Endothelial cell of umbilical vein (primary cell): ENCODE measurements at places on chromosomes 6 and 20. TPM values are rescaled to one million over a fixed set of nuclear protein-coding genes. Genes with fewer than 3 reads are reported as not detected.
A peak's percentile ranks its signal among the peaks of the same experiment; 100 is the strongest.

DNA sequence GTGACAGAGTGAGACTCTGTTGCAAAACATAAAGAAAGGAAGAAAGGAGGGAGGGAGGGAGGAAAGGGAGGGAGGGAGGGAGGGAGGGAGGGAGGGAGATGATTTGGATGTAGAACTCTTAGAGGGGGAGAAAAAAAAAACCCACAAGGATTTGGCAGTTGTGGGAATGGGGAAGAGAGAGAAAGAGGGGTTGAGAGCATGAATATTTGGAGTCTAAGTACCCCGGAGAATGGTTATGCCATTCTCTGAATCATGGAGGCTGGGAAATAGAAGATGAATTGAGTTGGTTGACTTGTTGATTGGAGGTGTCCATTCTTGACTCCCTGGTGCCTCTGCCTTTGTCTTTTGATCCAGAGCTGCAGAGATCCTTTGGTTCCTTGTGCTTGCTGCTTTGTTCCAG lies 35.7 kb downstream of the RALY start:
- H3K27me3 ChIP-seq, result no peaks in the 10 kb centered on the region
- H3K36me3 ChIP-seq, result peaks cover 7% of the 10 kb centered on the region
- H3K27ac ChIP-seq, result no peak overlapping the region

RAB32 gene
- 43.6 and 49.6 TPM in 2 replicates for polyA plus RNA-seq

DNA sequence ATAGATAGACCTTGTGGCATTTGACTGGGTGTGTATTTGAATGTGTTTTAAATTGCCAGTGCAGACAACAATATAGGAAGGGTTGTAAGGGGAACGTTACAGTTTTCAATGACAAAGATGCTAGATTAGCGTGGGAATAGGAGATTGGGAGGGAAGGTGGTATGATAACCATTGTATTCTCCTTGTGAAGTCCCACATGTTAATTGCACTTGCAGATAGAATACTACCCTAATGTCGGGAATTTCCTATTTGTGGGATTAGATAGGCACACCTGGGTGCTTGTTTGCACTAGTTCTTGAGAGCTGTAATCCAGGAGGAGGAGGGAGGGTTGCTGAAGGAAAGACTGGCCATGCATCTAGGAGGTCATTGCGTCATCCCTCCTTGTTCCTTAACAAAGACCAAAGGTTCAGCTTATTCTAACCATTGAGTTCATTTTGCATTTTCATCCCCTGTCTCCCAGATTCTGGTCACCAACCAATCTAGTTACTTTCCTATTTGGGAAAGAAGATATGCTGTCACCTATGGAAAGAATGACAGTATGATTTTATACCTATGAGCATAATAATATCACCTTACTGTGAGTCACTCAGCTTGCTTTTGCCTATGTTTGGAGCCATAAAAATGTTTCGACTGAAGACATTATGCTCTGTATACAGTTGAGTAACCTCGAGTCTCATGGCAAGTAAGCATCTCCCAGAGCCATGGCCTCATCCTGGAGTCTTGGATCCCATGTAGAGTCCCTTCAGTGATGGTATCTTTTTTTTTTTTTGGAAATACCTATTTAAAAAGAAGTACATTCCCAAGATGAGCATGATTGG lies 201.5 kb downstream of the DTNBP1 start:
- H3K36me3 ChIP-seq, result no peaks in the 10 kb centered on the region
- no peak for DNase-seq
- no peaks in the 10 kb centered on the region for H3K27me3 ChIP-seq
- H3K4me3 ChIP-seq, result no peak overlapping the region
- H3K27ac ChIP-seq, result no peak overlapping the region
- H3K4me1 ChIP-seq, result no peaks in the 10 kb centered on the region

DNA sequence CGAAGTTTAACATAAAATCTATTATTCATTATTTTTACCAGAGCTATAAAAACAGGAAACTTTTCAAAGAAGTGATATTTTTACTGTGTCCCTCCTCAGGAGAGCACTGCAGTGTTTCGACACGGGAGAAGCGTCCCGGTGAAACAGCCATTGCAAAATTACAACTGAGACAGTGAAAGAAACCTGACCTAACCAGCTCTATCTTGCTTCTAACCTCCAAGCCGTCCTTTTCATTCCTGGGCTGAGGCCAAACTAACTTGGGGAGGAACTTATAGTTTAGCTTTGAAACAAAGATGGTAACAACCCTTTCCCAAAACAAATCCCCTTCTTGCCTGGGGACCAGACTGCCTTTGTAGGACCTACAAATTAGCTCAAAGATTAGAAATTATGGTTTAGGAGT lies 79.2 kb downstream of the WDR27 start:
- H3K4me3 ChIP-seq, result no peak overlapping the region
- DNase-seq, result no peak
- no peaks in the 10 kb centered on the region for H3K27me3 ChIP-seq
- H3K4me1 ChIP-seq, result peaks cover 4% of the 10 kb centered on the region

GDAP1L1 gene
- polyA plus RNA-seq, result not detected in 2 replicates

DNA sequence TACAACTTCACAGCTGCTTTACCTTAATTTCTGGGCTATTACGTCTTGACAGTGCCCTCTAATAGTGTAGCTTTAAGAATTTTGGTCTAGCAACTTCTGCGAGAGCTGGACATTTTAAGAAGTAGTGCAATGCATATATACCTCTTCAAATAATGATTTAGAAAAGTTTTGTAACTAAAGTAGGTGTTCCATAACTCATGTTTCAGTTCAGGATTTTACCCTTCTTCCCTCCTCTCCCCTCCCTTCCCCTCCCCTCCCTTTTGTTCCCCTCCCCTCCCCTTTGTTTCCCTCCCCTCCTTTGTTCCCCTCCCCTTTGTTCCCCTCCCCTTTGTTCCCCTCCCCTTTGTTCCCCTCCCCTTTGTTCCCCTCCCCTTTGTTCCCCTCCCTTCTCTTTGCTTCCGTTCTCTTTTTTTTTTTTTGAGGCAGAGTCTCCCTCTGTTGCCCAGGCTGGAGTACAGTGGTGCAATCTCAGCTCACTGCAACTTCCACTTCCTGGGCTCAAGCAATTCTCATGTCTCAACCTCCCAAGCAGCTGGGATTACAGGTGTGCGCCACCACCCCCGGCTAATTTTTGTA lies 28.8 kb upstream of the TRAM2 start:
- no peak overlapping the region for H3K4me3 ChIP-seq
- no peak overlapping the region for H3K27ac ChIP-seq
- H3K4me1 ChIP-seq, result peaks cover 35% of the 10 kb centered on the region
- H3K36me3 ChIP-seq, result no peaks in the 10 kb centered on the region
- DNase-seq, result no peak
- H3K27me3 ChIP-seq, result no peaks in the 10 kb centered on the region

ZSCAN31 gene
- polyA plus RNA-seq, result 11.0 and 12.9 TPM in 2 replicates

- no peak for DNase-seq
- no peak overlapping the region for H3K4me3 ChIP-seq
- peaks cover 25% of the 10 kb centered on the region for H3K36me3 ChIP-seq
- H3K27ac ChIP-seq, result no peak overlapping the region
Measured at GRCh38 chr6:32982702-32983492, 14.5 kb downstream of the BRD2 start.

GRCh38 chr6:142884214-142885035 lies 60.6 kb downstream of the HIVEP2 start:
- H3K4me3 ChIP-seq, result no peak overlapping the region
- H3K36me3 ChIP-seq, result no peaks in the 10 kb centered on the region
- H3K4me1 ChIP-seq, result peaks cover 14% of the 10 kb centered on the region
- H3K27ac ChIP-seq, result peak overlapping the region; percentile 89
- H3K27me3 ChIP-seq, result no peaks in the 10 kb centered on the region

RALGAPB gene
- 10.8 and 12.8 TPM in 2 replicates for polyA plus RNA-seq

CASS4 gene
- not detected in 2 replicates for polyA plus RNA-seq

ENPP3 gene
- polyA plus RNA-seq, result not detected in 2 replicates

DNA sequence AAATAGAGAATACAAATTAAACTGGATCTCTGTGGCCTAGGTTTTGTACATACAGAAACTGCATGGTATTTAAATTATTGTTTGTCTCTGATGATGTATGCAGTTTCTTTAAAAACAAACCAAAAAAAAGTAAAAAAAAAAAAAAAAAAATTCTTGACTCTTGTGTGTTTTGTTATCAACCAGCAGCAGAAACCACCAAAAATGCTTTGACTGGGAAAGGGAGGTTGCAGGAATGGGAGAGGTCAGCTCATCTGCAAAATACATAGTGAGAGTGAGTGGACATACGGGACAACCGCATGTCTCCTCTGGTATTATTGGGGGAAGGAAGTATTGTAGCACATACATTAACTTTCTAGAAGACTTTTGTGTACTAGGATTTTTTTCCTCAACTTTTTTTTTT lies 38.0 kb downstream of the TBC1D7 start:
- peaks cover 2% of the 10 kb centered on the region for H3K36me3 ChIP-seq
- no peaks in the 10 kb centered on the region for H3K4me1 ChIP-seq
- no peak overlapping the region for H3K27ac ChIP-seq
- no peaks in the 10 kb centered on the region for H3K27me3 ChIP-seq

MSH5 gene
- 24.5 and 27.1 TPM in 2 replicates for polyA plus RNA-seq

EDN3 gene
- not detected in 2 replicates for polyA plus RNA-seq

SPEF1 gene
- 0.07 and 0.10 TPM in 2 replicates for polyA plus RNA-seq

- H3K36me3 ChIP-seq, result no peaks in the 10 kb centered on the region
- H3K4me3 ChIP-seq, result no peak overlapping the region
- DNase-seq, result no peak
- no peak overlapping the region for H3K27ac ChIP-seq
Measured at GRCh38 chr20:59178983-59179595, 15.5 kb downstream of the ZNF831 start.

- peaks cover 17% of the 10 kb centered on the region for H3K4me1 ChIP-seq
- no peak overlapping the region for H3K4me3 ChIP-seq
- no peaks in the 10 kb centered on the region for H3K27me3 ChIP-seq
- DNase-seq, result peak; percentile 49
- peak overlapping the region; percentile 27 for H3K27ac ChIP-seq
Measured at GRCh38 chr6:141548966-141549365, 583.8 kb upstream of the GJE1 start.

GRCh38 chr6:90356012-90356421 lies 59.4 kb upstream of the BACH2 start:
- H3K4me3 ChIP-seq, result no peak overlapping the region
- no peaks in the 10 kb centered on the region for H3K36me3 ChIP-seq
- peaks cover 3% of the 10 kb centered on the region for H3K27me3 ChIP-seq
- H3K27ac ChIP-seq, result no peak overlapping the region
- DNase-seq, result no peak

DNA sequence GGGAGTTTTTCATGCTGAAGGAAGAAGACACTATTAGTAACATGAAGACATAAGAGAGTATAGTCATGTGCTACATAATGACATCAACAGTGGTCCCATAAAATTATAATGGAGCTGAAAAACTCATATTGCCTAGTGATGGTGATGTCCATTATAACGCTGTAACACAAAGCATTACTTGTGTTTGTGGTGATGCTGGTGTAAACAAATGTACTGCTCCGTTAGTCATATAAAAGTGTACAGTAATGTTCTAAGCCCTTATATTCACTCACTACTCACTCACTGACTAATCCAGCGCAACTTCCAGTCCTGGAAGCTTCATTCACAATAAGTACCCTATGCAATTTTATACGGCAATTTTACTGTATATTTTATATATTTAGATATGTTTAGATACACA lies 26.8 kb upstream of the ASF1A start:
- H3K36me3 ChIP-seq, result no peaks in the 10 kb centered on the region
- H3K4me3 ChIP-seq, result no peak overlapping the region
- H3K27me3 ChIP-seq, result no peaks in the 10 kb centered on the region
- H3K4me1 ChIP-seq, result peaks cover 15% of the 10 kb centered on the region
- no peak for DNase-seq

DNA sequence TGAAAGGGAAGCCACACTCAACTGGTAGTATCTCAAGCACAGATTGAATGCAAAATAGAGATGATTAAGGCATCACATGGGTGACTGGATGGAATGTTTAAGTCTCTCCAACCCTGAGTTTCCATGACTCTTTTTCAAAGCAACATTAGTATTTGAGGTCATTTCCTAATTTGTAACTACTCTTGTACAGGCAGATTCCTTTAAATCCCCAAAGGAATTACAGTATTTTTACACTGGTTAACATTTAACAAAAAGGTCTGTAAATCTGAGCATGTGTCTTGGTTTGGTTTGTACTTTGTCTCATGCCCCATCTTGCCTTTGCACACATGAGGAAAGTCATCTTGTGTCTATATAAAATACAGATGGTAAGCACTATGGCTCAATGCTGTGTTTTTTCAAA lies 15.1 kb downstream of the RMND1 start:
- no peak overlapping the region for H3K27ac ChIP-seq
- DNase-seq, result no peak
- no peaks in the 10 kb centered on the region for H3K36me3 ChIP-seq
- no peak overlapping the region for H3K4me3 ChIP-seq
- H3K4me1 ChIP-seq, result peaks cover 8% of the 10 kb centered on the region
- H3K27me3 ChIP-seq, result no peaks in the 10 kb centered on the region

DNA sequence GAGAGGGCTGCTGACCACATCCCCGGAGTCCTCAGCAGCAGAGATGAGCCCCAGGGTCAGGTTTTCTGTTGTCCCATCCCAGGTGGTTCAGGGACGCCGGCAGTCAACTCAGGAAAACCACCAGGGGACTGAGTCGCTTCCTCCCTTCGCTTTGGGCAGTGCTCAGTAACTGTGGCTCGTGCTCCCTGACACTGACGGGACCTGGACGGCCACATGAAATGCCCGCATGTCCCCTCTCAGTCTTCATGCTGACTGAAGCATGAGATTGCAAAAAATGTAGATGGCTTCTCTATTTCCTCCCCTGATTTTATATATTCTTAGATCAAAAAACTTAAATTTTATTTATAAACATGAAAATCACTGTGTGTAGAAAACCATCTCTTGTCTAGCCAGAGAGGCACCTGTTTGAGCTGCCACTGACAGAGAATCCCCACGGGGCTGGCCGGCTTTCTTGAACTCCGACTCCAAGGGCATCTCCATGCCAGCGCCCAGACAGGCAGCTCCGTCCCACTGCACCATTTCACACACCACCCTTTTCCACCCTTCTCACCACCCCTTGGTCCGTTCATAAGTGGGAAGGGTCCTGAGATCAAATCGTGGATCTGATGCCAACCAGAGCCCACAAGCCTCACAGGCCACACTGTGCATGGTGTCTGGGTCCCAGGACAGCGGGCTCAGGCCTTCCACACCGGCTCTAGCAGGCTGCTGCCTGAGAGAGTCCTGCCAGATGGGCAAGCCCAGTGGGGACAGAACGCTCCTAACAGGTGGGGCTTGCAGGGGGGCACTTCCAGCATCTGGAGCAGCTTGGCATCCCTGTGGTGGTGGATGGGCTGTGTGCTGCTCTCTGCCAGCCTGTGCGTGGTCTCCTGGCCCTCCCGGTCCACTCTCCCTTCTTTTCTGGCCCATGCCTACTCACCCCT lies 98.2 kb downstream of the SMOC2 start:
- H3K4me3 ChIP-seq, result no peak overlapping the region
- H3K27ac ChIP-seq, result no peak overlapping the region
- no peak for DNase-seq
- H3K36me3 ChIP-seq, result no peaks in the 10 kb centered on the region
- H3K27me3 ChIP-seq, result peaks cover 9% of the 10 kb centered on the region
- no peaks in the 10 kb centered on the region for H3K4me1 ChIP-seq

DNA sequence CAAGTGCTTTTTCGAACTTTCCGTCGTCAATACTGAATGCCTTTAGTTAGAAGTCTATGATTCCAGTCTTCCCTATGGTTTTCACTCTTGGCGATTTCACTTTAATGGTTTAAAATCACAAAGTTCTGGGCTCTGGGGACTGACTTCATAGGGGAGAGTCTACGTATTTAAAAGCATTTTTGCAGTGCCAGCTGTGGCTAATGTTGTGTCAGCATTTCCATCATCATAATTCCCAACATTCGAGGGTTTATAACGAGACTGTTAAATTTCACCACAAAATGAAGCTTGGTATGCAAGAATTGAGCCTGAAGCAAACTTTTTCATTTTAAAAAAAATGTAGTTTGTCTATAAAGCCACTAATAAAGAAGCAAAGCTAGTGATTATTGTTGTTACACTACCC lies 242.7 kb downstream of the SOX4 start:
- H3K4me3 ChIP-seq, result no peak overlapping the region
- no peaks in the 10 kb centered on the region for H3K36me3 ChIP-seq
- peaks cover 21% of the 10 kb centered on the region for H3K4me1 ChIP-seq
- no peaks in the 10 kb centered on the region for H3K27me3 ChIP-seq
- no peak for DNase-seq
- no peak overlapping the region for H3K27ac ChIP-seq
